CD4-positive, alpha-beta T cell treated with Interleukin-12 subunit alpha and Interleukin-12 subunit beta, for 1 hour (primary cell): ENCODE measurements at places on chromosomes 5 and 9.

- no peak for DNase-seq
Measured at GRCh38 chr5:154620411-154620810, 134.8 kb upstream of the LARP1 start.

DNA sequence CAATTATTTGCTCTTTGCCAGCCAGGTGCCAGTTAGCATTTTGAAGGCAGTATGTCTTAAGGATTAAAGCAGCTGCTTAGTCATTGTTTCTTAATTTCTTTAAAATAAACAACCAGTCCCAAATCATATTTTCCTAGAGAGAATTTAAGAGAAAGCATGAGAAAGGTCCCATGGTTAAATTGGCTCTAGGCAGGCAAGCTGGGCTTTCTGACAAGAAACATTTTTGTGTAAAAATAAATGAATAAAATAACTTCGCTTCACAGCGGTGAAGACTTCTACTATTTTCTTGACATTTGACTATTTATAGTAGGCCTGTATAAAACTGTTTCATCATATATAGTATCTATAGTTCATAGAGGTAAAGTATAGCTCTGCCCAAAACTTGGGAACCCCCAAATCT is 617.7 kb upstream of the C9orf72 start:
- no peak for DNase-seq

DNA sequence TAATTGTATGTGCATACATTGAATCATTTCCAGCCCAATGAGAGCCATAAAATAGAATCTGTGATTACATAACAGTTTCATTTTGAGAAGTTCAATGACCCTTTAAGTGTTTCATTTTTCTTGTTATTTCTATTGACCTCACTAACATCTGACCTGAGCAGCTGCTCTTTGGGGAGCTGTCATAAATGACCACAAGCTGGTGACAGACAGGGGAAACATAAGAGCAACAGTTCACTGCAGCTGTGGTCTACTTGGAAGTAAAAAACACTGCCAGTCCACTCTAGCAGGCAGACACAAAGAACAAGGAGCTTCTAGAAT is 265.4 kb downstream of the DTWD2 start:
- DNase-seq, result no peak

DNA sequence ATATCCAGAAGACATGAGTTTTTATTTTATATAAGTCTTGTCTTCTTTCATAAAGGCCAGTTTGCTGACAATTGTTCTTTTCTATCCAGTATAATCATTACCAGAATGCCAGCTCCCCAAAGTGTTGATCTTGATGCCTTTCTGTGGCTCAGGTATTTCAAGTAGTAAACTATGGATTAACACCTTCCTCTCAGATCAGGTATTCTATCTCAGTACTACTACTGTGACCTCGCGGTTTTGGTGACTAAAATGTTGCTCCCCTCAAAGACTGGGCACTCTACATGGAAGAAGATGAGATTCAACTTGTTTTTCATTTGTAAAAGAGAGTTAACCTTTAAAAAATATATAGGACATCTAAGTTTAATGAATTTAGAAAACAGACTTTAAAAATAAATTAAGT is 58.1 kb downstream of the GNG10 start:
- DNase-seq, result no peak

- DNase-seq, result no peak
Measured at GRCh38 chr9:128383007-128383753, 12.0 kb downstream of the URM1 start.

- peak; percentile 48 for DNase-seq
Measured at GRCh38 chr9:134243778-134244467, 79.6 kb upstream of the RNU6ATAC start.

GRCh38 chr9:69036799-69037198 is 1.2 kb downstream of the FXN start:
- no peak for DNase-seq

- no peak for DNase-seq
Measured at GRCh38 chr9:89295400-89295799, 15.6 kb upstream of the CKS2 start.

- DNase-seq, result no peak
Measured at GRCh38 chr9:137945581-137945980, 68.0 kb downstream of the CACNA1B start.

- no peak for DNase-seq
Measured at GRCh38 chr9:112006361-112007020, 109.9 kb downstream of the UGCG start.

GRCh38 chr9:124385623-124386022 is 29.6 kb downstream of the PSMB7 start:
- DNase-seq, result no peak

GRCh38 chr9:136544964-136545691 is 720 bp downstream of the NOTCH1 start:
- DNase-seq, result peak; percentile 68

- DNase-seq, result no peak
Measured at GRCh38 chr9:76796296-76796695, 32.1 kb downstream of the PCA3 start.

DNA sequence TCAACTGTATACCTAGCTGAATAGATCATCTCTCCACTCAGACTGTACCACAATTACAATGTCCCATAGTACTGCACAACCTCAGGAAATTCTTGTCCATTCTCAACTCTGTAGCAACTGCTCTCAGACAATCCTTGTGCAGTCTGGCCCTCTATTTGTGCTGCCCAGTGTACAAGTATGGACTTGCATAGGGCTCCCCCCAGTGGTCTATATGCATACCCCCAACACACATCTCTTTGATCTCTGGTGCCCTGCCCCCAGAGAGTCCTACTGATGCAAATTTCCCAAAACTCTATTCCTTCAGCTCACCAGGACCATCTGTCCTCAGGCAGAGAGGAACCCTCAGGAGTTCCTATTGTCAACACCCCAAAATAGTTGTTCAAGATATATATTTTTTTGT is 205.3 kb downstream of the SLCO4C1 start:
- DNase-seq, result no peak

DNA sequence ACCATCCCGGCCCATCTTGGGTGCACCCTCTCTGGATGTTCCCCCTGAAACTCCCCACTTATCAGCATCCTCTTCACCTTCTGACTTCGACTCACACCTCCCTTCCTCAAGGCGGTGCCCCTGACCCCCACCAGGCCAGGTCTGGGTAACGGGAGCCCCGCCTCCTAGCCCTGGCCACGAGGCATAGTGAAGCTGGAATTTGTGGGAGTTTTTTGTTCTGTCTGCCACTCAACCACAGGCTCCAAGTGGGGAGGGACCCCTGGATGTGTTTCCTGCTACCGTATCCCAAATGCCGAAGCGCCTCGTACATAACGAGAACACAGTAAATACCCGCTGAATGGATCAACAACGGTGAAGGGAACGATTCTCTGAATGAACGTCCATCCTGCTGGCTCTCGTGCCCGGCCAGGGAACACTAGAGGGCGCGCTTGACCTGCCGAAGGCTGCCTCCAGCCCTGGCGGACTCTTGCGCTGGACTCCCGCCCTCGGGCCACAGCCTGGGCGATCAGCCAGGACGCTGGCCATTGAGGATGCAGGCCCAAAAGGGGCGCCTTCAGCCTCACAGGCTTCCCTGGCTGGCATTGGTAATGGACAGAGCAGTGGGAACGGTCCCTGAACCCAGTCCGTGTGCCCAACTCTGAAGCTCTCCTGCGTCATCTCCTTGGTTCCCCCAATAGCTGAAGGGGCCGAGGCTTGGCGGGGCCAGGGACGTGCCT is 47.3 kb upstream of the PHYKPL start:
- DNase-seq, result peak; percentile 54
